ENCODE measurements at places on chromosomes 12 and 14. TPM values are rescaled to one million over a fixed set of nuclear protein-coding genes. Genes with fewer than 3 reads are reported as not detected.

KIF26A gene
- 0.74 TPM for total RNA-seq

OSBPL8 gene
- total RNA-seq, result 52.6 TPM

TAS2R14 gene
- total RNA-seq, result 8.7 TPM

LACRT gene
- total RNA-seq, result not detected

PLEKHH1 gene
- total RNA-seq, result 7.4 TPM

IPO8 gene
- 34.2 TPM for total RNA-seq

BCL11B gene
- 0.75 TPM for total RNA-seq

ACSS3 gene
- total RNA-seq, result 73.3 TPM

SDR9C7 gene
- not detected for total RNA-seq

ATL1 gene
- total RNA-seq, result 5.0 TPM

NAA30 gene
- 12.7 TPM for total RNA-seq

KTN1 gene
- total RNA-seq, result 114 TPM

PDZRN4 gene
- 1.0 TPM for total RNA-seq

DPY19L2 gene
- total RNA-seq, result 28.4 TPM

GPR84 gene
- not detected for total RNA-seq

All from omental fat pad (tissue), 4 donors.